ENCODE measurements at places on chromosomes 3 and 15.

- peak; percentile 40 for DNase-seq
These were observed 387 bp downstream of the GNB4 start for GRCh38 chr3:179450901-179451264.

DNA sequence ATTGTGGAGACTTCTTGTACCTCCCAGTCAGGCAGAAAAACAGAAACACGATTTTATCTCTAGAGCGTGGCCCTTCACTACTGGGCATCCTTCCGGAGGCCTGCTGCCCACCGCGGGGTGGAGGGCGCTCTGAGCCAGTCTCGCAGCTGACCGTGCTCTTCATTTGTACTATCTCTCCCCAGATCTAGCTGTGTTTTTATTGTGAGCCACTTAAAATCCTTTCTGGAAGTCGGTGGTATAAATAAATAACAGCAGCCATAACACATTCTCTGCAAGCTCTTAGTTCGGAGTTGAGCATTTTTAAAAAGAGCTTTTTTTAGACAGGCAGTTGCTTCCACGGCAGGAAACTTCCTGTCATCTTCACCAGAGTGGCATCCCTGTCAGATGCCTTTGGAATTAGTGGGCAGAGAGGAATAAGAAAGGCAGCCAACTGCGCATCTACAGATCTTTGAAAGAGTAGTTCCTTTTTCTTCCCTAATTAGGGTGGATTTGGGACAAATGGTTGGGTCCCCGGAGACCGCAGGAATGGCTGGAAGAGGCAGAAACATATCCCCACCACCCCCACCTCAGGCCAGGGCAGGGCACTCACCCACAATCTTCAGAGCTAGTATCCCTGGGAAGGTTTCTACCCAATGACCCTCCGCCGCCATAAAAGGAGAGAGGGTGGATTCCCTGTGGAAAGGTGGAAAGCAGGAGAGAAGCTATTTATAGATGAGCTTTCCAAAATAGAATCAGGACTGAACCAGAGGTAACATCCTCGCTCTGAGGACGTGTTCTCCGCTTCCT lies 91.1 kb downstream of the TOP2B start:
- peak; percentile 57 for DNase-seq

- DNase-seq, result no peak
These were observed at the start of gene PLA1A for GRCh38 chr3:119597548-119598288. Gene PLA1A, plus strand, starts transcription at chr3:119597885. Its CDS starts 29 bp downstream, at chr3:119597914.

DNA sequence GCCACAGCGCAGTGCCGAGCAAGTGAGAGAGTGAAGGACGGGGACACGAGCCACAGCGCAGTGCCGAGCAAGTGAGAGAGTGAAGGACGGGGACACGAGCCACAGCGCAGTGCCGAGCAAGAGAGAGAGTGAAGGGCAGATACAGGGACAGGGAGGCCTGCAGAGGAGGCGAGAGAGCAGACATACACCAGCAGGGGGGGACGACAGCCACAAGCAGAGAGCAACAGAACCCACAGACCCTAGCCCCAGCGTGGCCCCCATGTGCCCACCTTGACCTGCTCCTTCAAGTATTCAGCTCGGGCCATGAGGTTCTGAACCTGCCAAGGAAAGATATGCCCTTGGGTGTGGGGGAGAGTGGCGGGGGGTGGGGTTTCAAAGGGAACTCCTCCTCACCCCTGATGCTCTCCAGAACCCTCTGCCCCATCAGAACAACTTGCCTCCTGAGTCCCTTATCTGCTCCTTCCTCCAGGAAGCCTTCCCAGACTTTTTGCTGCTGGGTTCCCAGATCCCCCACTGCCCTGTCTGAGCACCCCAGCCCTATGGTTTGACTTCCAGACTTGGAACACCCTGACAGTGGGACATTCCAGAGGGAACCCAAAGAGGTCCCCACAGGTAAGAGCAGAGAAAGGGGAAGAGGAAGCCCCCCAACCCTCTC lies 5.3 kb downstream of the ULK3 start:
- DNase-seq, result no peak

- DNase-seq, result no peak
These were observed 23.8 kb upstream of the CNBP start for GRCh38 chr3:129207479-129207878.

DNA sequence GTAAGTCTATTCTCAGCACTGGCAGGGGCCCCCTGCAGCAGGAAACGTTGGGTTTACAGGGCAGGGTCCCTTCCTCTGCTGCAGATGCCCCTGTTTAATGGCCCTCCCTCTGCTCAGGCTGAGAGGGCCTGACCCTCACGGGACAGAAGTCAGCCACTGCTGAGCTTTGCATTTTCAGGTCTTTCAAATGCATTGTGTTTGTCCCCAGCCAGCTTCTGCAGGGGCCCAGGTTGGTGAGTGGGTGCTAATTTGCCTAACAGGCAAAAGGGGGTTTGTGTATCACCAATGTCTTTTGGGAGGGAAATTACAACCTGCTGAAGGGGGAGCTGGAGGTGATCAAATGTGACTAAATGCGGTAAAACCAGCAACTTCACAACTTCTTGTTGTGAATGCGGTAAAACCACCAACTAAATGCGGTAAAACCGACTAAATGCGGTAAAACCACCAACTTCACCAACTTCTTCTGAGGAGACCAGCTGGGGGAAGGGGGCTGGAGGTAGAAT lies 44.8 kb upstream of the UBE2E1 start:
- no peak for DNase-seq

- no peak for DNase-seq
These were observed 181.9 kb upstream of the UBE2E1 start for GRCh38 chr3:23623844-23624243.

DNA sequence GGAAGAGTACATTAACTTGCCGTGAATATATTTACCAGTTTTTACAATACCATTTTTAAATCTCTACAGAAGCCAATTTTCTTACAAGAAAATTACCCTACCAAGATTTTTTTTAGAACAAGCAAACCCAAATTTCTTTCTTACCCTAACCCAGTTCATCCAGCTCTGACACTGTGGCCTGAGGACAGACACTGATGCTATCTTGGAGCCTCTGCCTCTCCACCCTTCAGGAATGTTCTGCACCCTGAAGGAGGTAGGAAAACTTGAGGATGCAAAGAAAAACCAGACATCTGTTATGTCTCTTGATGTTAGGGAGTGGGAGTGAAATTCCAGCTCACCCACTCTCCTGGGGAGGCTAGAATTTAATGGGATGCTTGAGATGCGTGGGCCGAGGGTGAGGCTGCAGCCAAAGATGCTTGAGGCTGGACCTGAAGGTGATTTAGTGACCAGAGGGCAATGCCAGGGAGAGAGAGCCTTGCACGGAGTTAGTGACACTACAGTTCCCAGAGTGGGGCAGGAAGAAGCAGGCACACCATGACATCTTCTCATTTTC lies 69.9 kb downstream of the LIPC start:
- DNase-seq, result no peak

DNA sequence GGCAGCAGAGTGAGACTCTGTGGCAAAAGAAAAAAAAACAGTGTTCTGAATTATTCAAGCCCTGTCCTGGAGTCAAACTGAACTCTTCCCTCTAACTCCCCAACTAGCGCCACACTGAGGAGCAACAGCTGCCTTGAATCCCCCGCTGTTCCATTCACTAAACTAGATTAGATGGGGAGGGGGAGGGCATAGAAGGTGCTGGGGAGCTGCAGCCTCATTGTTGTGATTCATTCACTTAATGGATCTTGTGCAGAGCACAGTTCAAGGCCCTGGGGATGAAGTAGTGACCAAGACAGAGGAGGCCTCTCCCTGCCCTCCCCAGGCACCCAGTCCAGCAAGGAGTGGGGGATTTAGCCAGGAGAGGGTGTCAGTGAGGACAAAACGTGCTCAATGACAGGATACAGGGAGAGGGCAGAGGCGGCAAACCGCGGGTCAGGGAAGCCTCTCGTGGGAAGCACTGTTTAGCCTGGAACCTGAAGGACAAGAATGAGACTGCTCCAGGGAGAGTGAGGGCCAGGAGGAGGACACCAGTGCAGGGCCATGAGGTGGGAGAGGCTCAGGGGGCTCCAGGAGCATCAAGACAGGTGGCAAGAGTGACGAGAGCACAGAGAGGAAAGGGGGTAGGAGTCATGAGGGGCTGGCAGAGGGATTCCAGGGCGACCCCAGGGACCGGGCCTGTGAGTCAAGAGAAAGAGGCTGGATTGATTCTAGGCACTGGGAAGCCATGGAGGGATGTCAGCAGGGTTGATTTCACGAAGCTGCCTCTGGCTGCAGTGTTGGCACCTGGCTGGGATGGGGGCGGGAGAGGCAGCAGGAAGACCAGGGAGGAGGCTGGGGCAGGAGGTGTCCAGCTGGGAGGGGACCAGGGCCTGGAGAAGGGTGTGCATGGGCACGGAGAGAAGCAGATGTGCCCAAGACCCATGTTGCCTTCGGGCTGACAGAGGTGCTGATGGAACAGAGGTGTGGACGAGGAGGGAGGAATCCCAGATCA lies 31.4 kb downstream of the ALS2CL start:
- no peak for DNase-seq

DNA sequence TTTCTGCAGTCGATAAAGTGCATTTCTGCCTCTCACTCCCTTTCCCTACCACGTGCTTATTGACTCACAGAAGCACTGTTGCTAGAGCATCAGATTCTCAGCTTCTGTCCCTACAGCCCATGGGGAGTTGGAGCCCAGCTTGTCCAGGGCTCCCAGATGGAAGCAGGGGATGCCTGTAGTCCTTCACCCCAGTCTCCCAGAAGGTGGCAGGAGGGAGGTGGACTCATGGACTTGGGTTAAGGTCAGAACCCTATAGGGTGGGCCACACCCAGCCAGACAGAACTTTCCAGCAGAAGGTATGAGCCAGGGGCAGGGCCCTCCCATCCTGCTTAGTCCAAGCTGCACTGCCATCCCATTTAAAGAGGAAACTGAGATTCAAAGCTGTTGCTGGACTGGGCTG lies 33.1 kb upstream of the SEMA3F start:
- DNase-seq, result no peak

- DNase-seq, result peak; percentile 27
These were observed 142.5 kb downstream of the HCN4 start for GRCh38 chr15:73226093-73226814.

- DNase-seq, result no peak
These were observed 443.5 kb downstream of the OTOL1 start for GRCh38 chr3:161939918-161940620.

GRCh38 chr3:51514210-51514609 lies 14.4 kb upstream of the DCAF1 start:
- DNase-seq, result no peak

DNA sequence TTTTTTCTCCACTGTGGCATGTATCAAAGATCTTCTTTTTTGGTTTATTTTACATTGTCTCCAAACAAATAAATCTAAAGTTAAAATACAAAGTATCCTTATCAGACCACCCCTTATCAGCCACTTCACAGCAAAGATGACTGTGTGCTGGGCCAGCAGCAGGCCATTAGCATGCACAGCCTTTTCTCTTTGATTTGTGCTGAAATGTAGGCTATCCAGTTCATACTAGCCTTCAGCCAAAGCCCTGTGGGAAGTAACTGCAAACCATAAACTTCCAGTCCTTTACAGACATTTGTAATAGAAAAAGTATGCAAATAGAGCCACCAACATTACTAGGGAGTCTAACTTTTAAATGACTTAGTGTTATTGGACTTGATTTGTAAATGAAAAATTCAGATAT lies 816.3 kb downstream of the FHIT start:
- peak; percentile 30 for DNase-seq

GRCh38 chr15:50260969-50261496 lies 4.5 kb downstream of the HDC start:
- DNase-seq, result no peak

DNA sequence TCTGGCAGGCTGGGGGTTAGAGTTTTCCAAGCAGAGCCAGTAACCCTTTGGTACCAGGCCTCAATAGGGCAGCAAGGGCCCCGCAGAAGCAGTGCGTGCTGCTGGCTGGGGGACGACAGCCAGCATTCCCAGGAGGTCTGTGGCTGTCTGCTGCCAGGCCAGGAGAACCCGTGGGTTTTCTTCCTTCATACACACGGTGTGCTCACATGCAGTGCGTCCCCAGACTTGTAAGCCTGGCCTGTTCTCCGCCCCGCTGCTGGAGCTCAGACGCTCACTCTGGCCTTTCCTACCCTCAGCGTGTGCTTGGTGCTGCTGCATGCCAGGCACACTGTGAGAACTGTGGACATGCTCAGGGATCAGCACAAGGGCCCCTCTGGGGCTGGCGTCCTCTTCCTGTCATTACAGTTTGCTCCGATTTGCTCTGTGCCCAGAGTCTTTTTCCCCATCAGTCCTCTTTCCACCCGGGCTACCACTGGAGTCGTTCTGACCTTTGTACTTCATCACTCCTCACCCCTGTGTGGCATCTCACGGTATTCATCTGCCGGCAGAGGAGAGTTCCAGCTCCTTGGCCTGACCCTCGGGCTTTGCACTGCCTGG lies 149.5 kb downstream of the DNAJB8 start:
- no peak for DNase-seq

DNA sequence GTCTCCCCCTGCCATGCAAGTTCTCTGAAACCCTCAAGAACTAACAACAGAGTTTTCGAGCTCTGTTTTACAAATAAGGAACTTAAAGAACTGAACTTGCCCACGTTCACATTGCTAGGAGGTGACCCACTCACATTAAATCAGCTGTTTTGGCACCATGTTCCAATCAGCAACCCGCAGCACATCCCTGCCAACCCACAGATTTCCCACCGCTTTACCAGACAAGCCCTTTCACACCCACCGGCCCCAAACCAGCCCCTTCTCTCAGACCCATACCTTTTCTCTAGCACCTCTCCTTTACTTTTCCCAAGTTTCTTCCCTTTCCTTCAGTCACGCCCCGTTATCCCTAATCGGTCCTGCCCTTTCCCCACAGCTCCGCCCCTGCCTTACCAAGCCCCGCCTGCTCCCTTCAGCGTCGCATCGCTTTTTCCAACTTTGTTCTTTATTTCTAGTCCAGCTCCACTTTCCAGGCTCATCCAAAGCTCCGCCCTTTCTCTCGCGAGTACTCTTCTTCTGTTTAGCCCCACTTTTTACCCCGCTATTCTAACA lies 804 bp upstream of the BRPF1 start:
- DNase-seq, result no peak

DNA sequence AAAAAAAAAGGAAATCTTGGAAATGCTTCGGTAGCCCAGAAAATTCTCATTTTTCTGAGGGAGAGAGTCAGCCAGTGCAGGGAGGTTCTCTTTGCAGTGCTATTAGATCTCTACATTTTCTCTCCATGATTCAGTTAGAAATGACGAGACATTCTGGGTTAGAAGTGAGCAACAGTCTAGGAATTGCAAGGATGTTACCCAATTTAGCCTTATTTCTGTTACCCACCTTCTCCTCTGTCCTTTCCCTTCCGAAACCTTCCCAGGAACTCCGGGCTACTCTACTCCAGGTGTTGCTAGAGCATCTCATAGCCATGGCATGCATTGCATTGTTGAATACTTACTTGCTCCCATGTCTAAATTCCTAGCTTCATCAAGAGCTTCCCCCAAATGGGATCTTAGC lies 106.8 kb downstream of the EDEM1 start:
- no peak for DNase-seq

- no peak for DNase-seq
These were observed 78.6 kb downstream of the FHIT start for GRCh38 chr3:61172684-61173083.

- DNase-seq, result peak; percentile 67
These were observed 539.0 kb downstream of the FGF12 start for GRCh38 chr3:192188218-192188835.

DNA sequence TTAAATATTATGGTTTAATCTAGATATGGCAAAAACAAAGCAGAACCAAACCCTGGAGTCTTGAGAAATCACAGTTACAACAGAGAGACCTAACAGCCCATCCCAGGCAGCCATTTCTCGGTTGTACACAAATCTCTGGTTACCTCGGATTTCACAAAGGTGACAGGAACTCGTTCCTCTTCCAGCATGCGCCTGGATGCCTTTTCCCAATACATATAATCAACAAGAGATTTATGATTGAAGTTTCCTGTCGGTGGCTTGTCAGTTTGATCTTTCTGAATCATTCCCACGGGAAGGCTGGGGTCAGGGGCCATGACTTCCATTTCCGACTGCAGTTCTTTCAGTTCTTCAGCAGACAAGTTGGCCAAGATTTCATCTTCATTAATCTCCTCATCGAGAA lies 445 bp downstream of the LMOD3 start:
- DNase-seq, result no peak
